ENCODE measurements at places on chromosomes 3 and 15.

GRCh38 chr3:119700920-119701734, 1.7 kb upstream of the CFAP91 start:
- DNase-seq = no peak

GRCh38 chr3:139559541-139559940, 20.0 kb upstream of the RBP1 start:
- DNase-seq = peak; percentile 79

DNA sequence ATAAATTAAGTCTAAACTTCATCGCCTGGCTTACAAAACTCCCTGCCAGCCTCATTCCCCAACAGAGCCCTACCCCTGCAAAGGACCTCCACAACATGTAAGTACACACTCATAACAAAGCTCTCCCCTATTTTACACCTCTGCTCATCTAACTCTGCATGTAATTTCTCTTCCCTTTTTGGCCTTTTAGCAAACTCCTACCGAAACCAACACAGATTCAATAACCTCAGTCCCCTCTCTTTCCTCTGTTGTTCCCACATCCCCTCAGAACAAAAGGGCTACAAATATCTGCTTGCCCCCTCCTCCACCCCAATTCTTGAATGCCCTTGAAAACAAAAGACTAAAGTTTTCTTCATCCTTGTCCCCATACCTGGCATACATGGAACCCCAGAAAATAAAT, 662 bp downstream of the UBL7 start:
- DNase-seq = no peak

DNA sequence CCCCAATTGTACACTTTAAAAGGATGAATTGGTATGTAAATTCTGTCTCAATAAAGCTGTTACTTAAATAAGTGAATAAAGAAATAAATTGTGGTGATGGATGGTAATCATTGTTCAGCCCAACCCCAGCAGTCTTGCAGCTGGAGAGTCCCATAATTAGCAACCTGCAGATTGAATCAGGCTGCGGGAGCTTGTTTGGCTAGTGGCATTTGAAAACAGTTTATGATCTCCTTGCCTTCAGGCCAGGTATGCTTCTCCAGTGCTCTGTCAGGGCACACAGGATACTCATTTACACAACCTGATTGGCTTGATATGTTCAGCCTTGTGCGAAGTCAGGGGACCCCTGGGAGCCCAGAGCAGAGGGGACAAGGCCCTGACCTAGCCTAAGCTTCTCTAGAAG, 16.5 kb upstream of the TSEN2 start:
- peak; percentile 81 for DNase-seq

- no peak for DNase-seq
Observed at GRCh38 chr3:10766049-10766705, 49.9 kb upstream of the SLC6A11 start.

GRCh38 chr3:126124896-126125295, 41.0 kb upstream of the SLC41A3 start:
- no peak for DNase-seq

GRCh38 chr3:5140230-5140621, 18.1 kb downstream of the ARL8B start:
- no peak for DNase-seq

DNA sequence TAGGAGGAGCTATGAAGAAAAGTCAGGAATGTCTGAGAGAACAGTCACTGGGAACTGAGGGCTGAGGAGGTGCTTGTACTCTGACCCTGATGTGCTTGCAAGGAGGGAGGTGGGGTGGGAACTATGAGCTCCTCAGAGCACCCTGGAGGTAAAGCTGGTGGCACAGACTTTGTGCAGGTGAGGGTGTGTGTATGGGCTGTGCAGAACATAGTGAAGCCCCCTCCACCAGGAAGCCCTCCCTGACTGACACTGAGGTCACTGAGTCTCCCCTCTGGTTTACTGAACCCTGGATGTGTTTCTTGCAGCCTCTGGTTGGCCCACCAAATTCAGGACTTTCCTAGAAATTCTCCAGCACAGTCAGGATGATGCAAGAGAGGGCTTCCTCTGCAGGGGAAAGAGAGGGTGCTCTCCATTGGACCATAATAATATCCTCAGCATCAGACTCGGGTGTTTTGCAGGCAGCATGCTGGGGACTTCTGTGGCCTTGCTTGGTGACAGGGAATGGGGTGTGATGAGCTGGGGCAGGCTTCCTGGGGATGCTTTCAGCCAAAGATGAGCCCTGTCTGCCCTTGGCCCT, 1.5 kb upstream of the ISLR start:
- no peak for DNase-seq

DNA sequence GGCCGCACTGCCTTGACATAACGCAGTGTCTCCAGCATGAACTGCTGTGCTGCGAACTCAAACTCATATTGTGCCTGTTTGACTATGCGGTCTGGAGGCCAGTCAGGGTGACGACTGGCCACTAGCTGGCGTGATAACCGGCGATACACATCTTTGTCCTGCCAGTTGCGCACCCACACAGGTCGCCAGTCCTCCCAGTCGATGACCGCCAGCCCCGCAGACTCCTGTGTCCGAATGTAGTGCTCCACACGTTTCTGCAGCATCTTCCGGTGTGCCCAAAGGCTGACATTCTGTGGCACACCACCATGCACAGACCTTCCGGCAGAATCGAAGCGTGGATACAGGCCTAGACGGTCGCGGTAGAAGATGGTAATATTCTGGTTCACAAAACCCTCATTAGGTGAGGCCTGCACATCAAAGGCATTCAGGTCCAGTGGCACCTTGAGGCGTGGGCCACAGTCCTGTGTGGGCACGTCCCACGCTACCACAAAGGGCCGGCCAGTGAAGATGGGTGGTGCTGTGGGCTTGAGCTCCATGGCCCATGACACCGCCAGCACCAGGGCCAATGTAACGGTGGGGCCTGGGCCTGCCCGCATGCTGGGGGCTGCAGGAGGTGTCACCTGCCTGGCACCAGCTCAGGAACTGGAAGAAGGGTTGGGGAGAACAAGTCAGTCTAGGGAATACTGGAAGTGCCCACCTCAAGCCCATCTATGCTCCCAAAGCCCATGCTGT, 2.5 kb downstream of the HYAL2 start:
- DNase-seq = no peak

- peak; percentile 11 for DNase-seq
Observed at GRCh38 chr3:165852711-165853110, 15.5 kb upstream of the BCHE start.

GRCh38 chr3:151135541-151136337, 50.3 kb downstream of the MED12L start:
- DNase-seq = peak; percentile 23

DNA sequence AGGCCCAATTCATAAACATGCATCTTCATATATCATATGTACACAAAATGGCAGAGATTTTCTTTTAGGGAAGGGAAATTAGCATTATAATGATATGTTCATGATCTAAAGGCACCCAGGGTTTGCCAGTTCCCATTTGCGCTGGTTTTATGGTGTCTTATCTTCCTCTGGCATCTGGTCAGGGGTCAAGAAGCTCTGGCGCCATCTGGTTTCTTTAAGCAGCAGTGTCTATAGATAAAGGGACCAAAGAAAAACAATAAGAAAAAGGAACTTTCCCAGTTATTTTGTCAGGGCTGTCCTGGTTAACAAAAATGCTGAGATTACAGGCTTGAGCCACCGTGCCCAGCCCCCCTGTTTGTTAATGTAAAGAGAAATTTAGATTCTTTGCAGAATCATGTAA, 3.3 kb upstream of the DCP1A start:
- DNase-seq = peak; percentile 43

DNA sequence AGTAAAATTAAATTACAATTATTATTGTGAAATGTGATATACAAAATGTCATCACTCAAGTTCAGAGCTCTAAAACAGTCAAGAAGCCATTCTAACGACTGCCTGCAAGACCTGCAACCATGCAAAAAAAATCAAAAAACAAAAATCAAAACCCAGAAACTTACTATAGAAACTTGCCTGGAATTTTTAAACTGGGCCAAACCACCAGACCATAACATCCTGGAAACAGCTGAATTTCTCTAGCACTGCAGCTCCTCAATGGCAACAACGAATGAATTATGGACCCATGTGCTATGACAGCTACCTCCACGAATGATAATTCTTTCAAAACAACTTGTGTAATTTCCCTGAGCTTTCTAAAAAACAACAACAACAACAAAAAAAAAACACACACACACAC, 130.0 kb upstream of the KCNMB2 start:
- DNase-seq = no peak

- no peak for DNase-seq
Observed at GRCh38 chr15:65106011-65106590, 8.9 kb downstream of the UBAP1L start.

DNA sequence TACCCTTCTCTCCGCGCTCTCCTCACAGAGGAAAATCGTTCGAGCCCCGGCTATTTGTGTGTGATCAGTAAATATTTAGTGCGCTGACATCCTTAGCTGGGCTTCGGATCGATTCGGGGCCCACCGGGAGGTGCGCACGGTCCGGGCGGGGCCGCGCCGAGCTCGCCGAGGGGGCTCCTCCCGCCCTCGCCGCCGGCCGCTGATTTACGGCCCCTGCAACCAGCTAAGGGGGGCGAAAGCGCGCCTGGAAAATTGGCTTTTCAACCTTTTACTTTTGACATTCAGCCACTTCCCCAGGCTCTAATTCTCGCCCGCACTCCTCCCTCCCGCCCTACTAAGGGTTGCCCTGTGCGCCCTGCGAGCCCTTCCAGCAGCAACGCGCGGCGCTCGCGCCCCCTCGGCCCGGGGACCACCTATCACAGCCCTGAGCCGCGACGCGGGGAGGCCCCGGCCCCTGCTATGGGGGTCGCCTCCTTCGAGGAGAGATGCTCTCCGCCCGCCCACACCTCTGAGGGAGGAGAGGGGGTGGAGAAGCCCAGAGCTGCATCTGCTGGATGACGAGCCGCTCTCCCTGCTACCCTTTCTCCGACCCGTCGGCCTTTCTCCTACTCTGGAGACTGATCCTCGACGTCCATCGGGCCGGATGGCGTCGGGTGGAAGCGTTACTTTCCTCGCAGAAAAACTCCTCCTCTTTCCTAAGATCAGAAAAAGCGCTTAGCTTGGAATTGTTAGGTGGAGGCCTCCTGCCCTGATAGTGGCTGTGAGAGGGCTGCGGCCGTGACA, 7.8 kb upstream of the NR2F2 start:
- DNase-seq = peak; percentile 2

DNA sequence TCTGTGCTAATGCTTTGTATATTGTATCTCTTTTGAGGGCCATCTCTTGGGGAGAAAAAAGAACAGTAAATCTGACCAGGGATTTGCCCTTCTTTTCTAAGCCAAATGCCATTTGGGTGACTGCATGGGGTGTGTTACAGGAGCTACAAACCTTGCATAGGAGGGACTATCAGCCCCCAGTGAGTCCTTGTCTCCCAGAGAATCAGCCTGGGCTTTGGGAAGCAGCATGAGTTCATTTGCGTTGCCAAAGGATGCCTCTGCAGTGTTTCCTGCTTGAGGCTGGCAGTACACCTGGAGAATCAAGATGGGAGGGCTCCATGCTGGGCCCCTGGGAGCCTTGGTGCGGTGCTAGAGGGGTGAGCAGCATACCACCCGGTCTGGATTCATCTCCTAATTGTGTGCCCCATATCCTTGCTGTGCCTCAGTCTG, 49.6 kb upstream of the POLG start:
- peak; percentile 23 for DNase-seq

DNA sequence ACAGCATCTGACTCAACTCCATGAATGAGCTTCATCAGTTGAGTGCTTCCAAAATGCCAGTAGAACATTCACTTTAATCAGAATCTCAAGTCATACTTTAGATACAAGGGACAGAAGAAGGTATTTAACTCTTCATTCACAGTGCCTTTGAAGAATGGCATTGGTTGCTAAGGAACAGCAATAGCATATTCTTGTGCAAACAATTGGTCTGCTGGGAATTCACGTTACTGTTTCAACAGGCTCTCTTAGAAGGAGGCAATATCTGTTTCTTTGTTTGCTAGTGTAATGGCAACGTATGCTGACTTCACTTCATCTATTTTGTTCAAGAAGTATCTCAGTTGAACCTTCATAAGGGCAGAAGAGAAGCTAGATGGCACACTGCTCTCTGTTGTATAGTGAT, 113.9 kb downstream of the TMEM108 start:
- DNase-seq = peak; percentile 88

- no peak for DNase-seq
Observed at GRCh38 chr3:40310705-40311104, 1.2 kb downstream of the EIF1B start.

GRCh38 chr15:48330105-48330785, 984 bp upstream of the DUT start:
- DNase-seq = peak; percentile 17

- DNase-seq = no peak
Observed at GRCh38 chr15:38551720-38552648, 12.6 kb downstream of the RASGRP1 start.

- peak; percentile 8 for DNase-seq
Observed at GRCh38 chr3:7074217-7074616, 213.3 kb downstream of the GRM7 start.

GRCh38 chr3:148906667-148907066, 41.6 kb downstream of the CPA3 start:
- DNase-seq = no peak

GRCh38 chr3:30810625-30811024, 83.8 kb downstream of the GADL1 start:
- DNase-seq = no peak

DNA sequence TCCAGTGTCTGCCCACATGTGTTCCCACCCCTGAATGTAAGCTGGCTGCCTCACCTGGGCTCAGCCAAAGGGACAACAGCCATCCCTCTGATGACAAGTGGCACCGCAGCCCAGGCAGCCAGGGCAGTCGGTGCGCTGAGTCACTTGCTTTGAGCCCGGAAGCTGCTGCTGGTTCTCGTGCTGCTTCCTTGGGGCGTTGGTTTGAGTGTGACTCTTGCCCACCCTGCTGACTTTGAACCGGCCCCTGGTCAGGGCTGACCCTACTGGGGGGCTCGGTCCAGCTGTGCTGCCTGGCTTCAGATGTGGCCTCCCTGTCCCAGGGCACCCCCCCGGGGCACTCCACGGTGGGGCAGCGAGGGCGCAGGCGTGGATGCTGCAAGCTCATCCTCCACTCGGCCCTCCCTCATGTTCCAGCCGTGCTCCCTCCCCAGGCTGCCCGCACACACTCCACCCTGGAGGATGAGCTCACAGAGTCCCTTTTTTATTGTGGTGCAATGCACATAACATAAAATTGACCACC, 62.1 kb downstream of the EFCAB12 start:
- DNase-seq = no peak

GRCh38 chr3:94401466-94401865, 338.6 kb downstream of the NSUN3 start:
- DNase-seq = no peak

- no peak for DNase-seq
Observed at GRCh38 chr3:73759297-73759711, 134.6 kb upstream of the PDZRN3 start.

- peak; percentile 27 for DNase-seq
Observed at GRCh38 chr3:150303768-150304167, 104.3 kb upstream of the TSC22D2 start.

DNA sequence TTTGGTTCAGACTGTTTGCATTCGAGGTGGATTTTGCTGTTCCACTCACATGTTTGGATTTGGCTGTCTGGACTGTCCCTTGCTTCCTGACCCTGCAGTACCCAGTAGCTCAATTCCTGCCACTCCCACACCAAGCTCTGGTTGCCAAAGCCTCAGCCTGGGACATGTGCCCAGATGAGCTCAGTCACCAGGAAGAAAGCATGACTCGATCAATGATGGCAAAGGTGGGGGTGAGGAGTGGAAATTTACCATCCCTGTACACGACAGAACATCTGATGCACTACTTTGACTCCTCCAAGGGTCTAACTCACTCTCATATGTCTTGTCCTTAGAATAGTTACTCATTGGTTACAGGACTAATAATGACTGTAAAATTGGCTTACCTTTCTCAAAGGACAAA, 45.2 kb downstream of the ZNF385D start:
- DNase-seq = no peak
